IPS DF 6.9 (cell line): ENCODE measurements at places on chromosomes 2 and 18.

DNA sequence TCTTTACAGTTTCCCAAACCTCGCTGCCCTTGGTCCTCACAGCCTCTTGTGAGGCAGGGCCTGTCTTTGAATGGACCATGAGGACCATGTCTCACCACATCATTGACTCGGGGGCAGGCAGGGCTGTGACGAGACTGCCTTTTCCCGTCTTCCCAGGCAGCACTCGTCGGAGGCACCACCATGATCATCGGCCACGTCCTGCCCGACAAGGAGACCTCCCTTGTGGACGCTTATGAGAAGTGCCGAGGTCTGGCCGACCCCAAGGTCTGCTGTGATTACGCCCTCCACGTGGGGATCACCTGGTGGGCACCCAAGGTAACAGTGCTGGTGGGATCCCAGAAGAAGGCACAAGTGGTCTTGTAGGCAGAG is 45.7 kb upstream of the MAPRE3 start:
- DNase-seq, result no peak

DNA sequence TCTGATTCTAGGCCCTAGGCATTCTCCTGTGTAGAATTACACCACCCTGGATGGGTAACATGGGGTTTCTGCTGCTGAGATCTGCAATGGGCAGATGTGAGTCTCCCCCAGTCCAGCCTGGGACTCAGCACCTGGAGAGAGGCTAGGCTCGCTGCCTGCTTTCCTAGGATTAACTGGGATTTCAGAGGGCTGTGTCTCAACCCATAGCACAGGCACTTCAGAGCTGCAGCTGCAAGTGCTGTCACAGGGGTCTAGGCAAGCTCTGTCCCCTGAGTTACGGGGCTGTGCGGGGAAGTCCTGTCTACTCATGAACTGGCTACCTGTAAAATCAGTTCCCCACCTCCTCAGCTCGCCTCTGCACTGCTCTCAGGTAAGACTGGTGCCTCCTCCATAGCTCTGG is 51.5 kb downstream of the CABLES1 start:
- DNase-seq, result no peak

DNA sequence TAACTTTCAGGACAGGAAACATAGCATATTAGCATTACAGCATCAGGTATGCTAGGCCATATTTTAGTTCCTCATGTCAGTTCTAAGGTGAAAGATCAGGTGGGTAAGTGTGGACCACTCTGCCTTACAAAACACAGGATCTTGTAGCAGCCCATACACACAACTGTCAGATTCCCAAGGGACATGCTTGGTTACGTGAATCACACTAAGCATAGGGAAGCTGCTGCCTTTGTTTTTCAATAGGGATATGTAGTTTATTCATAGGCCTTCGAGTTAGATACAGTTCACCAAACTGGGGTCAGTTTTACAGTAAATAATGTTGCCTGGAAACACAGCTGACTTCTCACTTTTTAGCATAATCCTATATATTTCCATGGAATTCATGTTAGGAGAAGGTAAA is 116.1 kb upstream of the OTX1 start:
- no peak for DNase-seq

DNA sequence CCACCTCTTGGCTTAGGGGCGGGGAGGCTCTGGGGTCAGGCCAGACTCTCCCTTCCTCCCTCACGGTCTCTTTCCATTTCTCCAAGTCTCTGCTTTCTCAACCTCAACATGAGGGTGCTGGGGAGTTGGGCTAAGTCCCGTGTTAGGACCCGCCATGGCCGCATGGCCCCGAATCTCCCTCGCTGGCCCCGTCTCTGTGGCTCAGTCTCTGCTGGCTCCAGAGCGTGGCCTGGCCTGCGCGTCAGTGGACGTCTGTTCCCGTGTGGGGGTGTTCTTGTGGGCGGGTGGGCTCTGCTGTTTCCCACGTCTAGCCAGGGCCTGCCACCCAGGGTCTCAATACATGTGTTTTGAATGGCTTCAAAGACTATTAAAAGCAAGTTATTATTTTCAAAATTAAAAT is 12.4 kb downstream of the ALLC start:
- DNase-seq, result no peak

GRCh38 chr18:57775937-57776336 is 27.2 kb downstream of the ATP8B1 start:
- no peak for DNase-seq

GRCh38 chr18:57343833-57344232 is 8.5 kb upstream of the ST8SIA3 start:
- DNase-seq, result no peak

GRCh38 chr2:207219081-207219630 is 53.4 kb upstream of the KLF7 start:
- DNase-seq, result no peak

DNA sequence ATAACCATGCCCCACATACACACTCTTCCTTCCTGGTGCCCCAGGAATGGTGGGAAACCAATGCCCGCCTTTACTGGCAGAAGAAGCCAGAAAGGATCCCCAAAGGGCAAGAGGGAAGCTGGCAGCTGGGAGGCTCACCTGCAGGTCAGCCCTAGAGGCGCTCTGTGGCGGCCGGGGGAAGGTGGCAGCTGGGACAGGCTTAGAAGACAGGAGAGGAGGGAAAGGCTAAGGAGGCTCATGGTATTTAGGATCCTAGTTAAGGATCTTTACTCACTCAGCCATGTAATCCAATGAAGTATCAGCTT is 23.8 kb downstream of the ADRA2B start:
- DNase-seq, result no peak

- DNase-seq, result no peak
These were observed 65.7 kb upstream of the FOSL2 start for GRCh38 chr2:28326881-28327505.

GRCh38 chr2:232854082-232854481 is 16.0 kb upstream of the SNORC start:
- DNase-seq, result no peak

- DNase-seq, result no peak
These were observed 99.5 kb downstream of the HS1BP3 start for GRCh38 chr2:20551260-20551944.

GRCh38 chr2:96663829-96664228 is 21.3 kb downstream of the FER1L5 start:
- no peak for DNase-seq

DNA sequence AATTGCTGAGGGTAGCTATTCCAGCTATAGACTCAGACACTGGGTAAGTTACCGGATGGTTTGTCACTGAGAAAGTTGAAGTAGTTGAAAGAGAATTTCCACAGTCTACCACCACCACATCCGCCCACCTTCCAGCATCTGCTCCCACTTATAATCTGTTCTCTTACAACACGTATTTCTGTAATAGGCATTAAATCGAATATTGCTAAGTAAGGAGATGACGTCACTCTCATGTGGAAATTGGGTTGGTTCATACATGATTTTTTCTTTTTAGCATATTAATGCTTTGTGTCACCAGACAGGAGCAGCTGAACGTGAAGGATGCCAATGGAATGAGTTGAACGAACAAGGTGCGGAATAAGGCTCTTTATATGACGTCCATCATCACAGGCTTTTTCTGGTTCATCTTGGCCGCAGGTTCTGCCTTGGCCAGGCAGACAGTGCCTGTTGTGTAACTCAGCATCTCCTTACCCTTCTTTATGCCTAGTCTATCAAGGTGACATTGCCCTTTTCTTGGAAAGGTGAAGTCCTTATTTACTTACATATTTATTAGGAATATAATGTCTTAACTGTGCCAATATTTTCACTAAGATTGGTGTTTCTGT is 45.9 kb downstream of the THUMPD2 start:
- DNase-seq, result no peak

DNA sequence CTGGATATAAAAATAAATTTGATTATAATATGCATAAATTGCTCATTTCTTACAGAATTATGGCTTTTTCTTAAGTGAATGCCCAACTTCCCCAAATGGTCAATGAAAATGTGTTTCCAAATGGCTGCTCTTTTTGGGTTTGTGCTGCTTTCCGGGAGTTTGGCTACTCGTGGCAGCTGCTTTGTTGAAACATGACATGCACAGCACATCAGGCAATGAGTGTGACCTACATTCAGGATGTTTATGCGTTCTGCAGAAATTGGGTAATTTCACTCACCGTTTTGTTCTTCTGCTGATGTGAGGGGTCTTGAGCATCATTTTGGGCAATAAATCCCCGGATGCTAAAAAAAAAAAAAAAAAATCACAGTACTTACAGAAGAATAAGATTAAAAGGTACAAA is 825.0 kb upstream of the KLHL29 start:
- DNase-seq, result no peak

DNA sequence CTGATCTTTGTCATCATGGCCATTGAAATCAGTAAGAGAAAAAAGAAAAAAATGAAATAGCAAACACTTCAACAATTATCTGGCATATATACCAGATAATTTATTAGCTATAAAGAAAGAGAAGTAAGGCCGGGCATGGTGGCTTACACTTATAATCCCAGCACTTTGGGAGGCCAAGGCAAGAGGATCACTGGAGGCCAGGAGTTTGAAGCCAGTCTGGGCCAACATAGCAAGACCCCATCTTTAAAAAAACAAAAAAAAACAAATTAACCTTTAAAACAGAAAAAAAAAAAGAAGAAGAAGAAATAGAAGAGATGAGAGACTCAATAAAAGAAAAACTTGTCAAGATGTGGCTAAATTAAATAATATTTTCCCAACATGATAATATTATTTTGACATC is 61.6 kb upstream of the TGIF1 start:
- no peak for DNase-seq

GRCh38 chr2:33430856-33431255 is 45.6 kb upstream of the RASGRP3 start:
- DNase-seq, result no peak

DNA sequence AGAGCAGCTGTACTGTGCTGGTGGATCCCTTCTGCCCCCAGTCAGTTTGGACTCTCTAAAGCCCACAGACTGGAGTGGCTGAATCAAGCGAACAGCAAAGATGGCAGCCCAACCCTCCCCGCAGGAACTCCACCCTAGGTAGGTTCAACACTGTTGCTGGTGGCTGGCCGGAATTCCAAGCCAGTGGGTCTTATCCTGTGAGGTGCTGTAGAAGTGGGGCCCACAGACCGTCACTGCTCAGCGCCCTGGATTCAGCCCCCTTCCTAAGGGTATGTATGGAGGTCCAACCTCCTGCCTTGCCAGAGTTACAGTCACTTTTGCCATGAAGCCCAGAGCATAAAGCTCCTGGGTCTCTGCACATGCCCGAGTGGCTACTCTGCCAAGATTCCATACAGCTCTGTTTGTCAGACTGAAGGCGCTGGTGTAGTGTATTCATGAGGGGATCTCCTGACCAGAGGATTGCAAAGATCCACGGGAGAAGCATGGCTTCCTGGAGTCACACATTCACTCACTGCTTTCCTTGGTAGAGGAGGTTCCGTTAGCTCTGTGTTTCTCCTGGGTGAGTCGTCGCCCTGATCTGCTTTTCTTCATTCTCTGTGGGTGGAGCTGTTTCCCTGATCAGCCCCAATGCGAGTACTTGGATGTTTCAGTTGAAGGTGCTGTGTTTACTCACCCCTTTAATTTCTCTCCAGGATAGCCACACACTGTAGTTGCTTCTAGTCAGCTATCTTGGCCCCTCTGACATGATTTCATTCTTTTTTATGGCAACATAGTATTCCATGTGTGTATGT is 293.6 kb upstream of the THUMPD2 start:
- DNase-seq, result no peak

- DNase-seq, result no peak
These were observed 26.9 kb upstream of the CABYR start for GRCh38 chr18:24111936-24112335.

DNA sequence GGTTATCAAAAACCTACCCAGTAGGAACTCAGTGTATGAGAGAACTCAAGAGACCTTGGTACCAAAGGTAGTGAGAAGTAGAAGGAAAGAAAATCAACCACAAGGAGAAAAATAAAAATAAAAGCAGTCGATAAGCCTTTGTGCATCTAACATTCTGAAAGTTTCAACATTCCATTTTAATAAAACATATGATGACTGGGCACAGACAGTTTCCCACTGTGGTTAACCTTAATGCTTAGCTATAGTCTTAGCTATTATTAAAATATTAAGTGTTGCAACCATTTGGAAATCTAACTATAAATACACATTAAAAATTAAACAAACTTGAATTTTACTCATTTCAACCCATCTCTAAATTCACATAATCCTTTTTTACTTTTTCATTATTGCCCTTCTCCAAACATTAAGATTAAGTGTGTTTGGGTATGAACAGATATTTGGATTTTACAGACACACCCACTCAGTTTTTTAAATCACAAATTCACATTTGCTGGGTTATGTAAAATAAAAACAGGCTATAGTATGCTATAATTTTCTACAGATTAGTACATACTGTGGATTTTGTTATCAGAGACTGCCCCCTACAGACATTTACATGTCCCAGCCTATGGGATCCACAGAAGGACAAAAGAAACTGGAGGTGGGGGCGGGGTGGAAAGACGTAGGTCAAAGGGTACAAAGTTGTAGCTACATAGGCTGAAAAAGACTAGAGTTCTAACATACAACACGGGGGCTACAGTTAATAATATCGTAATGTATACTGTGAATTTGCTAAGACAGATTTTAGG is 32.8 kb downstream of the SRBD1 start:
- no peak for DNase-seq

- DNase-seq, result no peak
These were observed 78.8 kb upstream of the FAM136A start for GRCh38 chr2:70380621-70381020.

DNA sequence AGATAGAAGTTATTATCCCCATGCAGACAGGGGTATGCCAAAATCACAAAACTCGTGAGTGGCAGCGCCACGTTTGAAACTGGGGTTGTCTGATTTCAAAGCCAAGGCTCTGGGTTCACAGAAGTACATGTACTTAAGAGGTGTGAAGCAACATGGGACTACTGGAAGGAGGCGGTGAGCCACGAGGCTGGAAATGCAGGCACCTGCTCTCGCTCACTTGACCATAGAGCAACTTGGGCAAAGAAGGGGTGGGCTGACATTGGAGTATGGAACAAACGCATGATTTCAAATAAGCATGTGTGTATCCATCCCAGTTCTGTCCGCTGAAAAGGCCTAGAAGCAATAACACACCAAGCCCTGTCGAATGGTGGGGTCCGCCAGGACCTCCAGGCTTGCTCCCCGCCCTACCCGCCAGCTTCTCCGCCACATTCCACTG is 593 bp upstream of the ACTR2 start:
- DNase-seq, result no peak

DNA sequence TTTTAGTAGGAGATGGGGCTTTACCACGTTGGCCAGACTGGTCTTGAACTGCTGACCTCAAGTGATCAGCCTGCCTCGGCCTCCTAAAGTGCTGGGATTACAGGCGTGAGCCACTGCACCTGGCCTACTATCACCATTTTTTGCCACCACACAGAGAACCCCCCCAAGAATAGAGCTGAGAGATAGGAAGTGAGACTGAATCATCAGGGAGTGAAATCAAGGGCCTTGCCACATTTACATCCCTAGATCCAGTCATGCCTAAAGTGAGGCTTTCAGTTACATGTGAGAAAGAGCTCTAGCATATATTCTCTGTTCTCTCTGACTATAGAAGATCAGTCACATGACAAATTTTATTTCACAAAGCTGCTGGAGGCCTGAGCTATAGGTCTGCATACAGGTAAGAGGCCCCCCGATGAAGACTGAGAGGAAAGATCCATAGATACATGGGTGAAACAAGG is 28.0 kb upstream of the KCMF1 start:
- no peak for DNase-seq

GRCh38 chr18:59705145-59705544 is 7.9 kb upstream of the CCBE1 start:
- DNase-seq, result no peak

GRCh38 chr2:6196449-6196848 is 504.3 kb downstream of the SOX11 start:
- no peak for DNase-seq
